Stimulated activated CD4-positive, alpha-beta T cell treated with anti-CD3 and anti-CD28 coated beads, Interleukin-4, amount 100 ng/mL, for 24 hours (primary cell): ENCODE measurements at places on chromosomes 6 and 20.

DNA sequence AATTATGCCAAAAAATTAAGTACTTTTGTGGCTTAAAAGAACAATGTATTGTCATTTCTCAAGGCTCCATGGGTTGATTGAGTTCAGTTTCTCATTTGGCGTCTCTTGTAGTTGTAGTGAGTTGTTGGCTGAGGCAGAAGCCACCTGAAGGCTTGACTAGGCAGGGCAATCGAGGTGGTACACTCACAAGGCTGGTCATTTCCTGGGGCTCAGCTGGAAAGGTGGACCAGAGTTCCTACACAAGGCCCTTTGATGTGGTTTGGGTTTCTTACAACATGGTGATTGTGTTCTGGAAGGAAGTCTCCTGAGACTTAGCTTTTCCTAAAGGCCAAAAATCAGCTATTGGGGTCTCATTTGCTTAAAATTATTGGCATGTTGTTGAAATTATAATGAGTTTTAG is 22.6 kb downstream of the MAS1 start:
- DNase-seq, result no peak

GRCh38 chr6:71733970-71734899 is 152.1 kb upstream of the RIMS1 start:
- no peak for DNase-seq

GRCh38 chr6:167794161-167795157 is 32.3 kb upstream of the AFDN start:
- no peak for DNase-seq

DNA sequence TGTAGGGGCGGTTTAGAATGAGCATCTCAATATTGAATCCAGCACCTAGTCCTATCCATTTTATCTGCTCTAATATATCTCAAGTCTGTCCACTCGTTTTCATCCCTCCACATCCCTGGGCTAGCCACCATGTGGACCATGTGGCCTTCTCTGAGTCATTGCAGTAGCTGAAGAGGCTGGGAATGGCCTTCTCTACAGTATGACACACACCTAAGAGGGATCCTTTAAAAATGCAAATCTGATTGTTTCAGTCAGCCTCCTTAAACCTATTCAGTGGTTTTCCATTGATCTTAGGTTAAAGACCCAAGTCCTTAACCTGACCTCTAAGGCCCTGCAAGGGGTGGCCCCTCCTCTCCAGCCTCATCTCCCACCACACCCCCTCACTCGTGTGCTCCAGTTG is 9.4 kb downstream of the RING1 start:
- DNase-seq, result no peak

- DNase-seq, result no peak
Observed at GRCh38 chr20:57503035-57503658, 21.8 kb downstream of the CTCFL start.

DNA sequence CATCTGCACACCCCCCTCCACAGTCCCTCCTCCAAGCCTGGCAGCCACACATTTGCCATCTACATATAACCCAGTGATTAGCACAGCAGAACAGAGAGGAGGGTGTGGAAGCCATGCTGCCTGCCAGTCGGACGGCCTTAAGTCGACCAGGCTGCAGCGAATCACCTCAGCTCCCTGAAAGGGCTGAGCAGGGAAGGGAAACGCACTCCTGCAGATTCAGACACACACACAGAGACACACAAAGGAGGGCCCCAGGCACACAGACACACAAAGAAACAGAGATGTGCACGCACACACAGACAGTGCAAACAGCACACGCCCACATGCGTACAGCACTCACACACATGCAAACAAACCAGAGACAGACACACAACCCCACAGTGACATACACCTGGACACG is 11.2 kb upstream of the SIRPA start:
- DNase-seq, result no peak

- DNase-seq, result no peak
Observed at GRCh38 chr20:47146686-47147085, 209.8 kb downstream of the ZMYND8 start.

DNA sequence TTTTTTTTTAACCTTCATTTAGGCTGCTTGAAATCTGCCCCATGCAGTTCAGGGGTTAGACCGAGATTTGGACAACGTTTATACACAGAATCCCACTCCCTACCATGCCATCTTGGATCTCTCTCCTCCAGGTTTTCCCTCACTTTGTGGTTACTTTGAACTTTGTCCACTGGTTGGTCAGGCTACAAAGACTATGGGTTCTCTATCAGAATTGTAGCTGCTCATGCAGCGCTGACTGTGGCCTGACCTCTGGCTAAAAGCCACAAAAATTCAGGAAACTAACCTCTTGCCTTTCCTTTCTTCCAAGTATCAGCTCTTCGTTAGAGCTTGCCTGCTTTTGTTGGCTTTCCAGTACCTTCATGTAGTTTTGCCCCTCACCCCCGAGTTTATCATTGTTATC is 44.9 kb upstream of the KCNG1 start:
- no peak for DNase-seq

DNA sequence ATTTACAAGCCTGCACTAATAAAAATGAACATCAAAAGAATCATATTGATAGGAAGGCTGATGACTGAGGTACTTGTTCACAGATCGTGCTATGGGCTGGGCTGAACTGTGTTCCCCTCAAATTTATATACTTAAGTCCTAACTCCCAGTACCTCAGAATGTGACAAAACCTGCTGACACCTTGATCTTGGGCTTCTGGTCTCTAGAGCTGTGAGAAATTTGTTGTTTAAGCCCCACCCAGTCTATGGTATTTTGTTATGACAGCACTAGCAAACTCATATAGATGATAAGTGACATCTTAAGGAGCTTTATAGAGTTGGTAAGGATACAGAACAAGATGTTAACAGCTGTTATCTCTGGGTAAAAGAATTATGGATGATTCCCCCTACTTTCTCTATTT is 13.8 kb downstream of the UBE2V1 start:
- DNase-seq, result no peak

DNA sequence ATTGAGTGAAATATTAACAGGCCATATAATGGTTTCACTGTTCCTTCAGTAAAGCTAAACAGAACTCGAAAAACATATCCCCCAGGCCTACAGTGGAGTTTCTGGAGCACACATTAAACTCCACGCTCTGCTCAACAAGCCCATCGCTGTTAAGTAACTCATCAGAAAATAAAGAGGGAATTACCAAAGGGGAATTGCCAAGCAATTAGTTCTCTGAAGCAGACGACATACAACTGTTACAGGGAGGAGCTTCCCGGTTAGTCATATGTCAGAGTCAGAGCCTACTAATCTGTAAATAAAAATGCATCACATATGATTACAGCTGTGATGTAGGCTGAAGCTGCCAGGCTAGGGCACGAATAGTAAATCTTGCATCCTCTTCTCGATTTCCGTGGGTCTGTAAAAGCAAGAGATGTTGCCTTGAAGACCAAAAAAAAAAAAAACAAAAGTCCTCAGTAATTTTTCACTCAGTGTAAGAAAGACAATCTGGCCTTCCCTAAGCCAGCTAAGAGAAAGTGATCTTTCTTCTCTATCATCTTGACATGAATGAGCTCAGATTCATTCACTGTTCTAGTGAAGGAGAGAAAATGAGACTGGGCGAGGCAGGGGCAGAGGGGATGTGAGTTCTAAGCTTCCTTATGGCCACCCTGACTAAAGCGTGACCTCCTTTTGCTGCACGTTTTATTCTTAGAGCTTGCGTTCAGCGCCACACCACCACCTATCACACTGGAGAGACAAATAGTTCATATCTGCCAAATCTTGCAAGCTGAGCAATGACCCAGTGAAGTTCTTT is 13.8 kb downstream of the ATXN1 start:
- DNase-seq, result no peak

DNA sequence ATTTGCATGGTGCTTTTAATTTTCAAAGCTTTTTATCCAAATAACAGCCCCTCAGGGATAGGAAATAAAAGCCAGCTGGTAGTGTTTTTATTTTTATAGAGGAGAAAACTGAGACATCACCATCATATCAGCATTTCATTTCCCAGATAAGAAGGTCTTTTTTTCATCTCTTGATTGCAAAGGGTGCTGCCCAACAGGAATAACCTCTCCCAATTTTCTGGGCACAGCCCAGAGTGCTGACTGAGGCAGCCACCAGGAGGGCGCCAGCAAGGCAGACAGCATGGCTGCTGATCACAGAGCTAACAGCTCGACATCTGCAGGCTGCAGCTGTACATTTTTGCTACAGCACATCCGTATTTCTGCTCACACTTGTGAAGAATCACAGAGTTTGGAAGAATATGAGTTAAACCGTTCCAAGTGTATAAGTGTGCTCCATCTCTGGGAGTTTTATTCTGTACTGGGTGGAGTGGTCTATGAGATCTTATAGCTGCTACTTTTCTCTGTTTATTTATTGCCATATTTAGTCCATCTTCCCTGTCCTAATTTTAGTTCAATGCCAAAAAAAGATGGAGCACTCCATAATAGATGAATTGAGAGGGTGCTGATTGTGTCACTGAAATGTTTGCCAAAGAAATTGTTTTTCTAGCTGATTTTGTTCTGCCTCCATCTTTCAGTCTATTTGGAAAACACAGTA is 85.5 kb upstream of the C20orf144 start:
- DNase-seq, result no peak

DNA sequence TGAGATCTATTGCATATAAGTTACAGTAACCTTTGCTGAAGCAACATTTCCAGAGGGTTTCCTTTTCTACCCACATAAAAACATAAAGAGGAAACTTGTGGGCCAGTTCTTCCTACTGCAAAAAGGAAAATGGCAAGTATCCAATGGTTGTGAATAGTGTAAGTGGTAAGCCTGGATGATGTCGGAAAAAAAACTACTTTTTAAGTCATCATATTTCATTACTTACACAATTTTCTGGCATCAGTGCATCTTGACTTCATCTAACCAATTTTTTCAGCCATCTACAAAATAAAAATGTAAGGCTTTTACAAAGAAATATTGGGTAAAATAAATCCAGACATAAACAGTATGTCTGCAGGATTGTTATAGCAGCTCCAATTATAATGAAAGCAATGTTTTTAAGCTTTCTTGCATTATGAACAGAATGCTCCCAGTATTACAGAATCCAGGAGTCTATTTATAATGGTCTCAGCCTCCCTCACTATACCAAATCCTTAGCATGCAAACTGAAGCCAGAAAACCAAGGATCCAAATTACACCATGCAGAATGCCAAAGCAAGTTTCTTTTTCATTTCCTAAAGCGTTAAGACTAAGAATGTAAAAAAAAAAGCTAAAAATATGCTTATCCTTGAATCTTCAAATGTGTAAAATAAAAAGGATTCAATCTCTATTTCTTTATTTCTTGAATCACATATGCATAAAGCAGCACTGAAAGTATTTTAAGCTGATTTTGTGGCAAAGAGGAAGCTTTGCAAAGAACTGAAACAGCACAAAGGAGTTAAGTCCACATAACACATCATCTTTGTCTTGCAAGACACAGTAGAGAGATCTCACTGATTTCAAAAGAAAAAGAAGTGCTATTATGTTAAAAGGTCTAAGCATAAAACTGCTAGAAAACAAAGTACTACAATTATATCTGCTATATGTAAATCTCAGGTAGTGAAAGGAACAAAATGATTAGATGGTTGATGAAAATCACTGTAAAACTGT is 126.8 kb upstream of the HMGCLL1 start:
- DNase-seq, result no peak

DNA sequence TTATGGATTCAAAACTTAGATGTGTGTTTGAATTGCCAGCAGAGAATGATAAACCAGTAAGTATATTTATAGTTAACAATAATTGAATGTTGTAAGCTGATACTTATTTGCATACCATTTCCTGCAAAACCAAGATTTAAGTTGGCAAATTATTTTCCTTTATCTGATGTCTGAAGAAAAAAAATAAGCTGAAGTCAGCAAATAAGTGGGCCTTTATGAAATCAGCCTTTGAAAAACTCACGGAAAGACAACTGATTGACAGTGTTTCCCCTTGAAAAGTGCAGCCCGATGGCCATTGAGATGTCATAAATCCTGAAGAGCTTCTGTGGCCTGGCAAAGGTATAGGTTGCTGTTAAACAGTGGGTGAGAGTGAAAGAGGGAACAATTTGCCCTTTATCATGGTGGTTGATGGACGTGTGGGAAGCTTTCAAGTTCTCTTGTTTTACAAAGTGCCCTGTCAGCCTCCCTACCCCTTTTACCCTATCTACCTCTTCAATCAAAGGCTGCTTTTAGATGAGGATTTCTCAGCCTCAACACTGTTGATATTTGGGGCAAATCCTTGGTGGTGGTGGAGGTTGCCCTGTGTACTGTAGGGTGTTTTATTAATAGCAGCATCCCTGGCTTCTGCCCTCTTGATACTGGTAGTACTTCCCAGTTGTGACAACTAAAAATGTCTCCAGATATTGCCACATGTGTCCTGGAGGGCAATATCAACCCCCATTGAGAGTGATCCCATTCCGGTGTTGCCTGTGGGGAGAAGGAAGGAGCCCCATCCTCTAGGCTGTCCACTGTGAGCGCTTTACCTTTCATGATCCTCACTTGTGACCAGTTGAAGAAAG is 50.2 kb downstream of the VAPB start:
- DNase-seq, result no peak

GRCh38 chr20:19642860-19643259 is 115.2 kb upstream of the RIN2 start:
- DNase-seq, result no peak

DNA sequence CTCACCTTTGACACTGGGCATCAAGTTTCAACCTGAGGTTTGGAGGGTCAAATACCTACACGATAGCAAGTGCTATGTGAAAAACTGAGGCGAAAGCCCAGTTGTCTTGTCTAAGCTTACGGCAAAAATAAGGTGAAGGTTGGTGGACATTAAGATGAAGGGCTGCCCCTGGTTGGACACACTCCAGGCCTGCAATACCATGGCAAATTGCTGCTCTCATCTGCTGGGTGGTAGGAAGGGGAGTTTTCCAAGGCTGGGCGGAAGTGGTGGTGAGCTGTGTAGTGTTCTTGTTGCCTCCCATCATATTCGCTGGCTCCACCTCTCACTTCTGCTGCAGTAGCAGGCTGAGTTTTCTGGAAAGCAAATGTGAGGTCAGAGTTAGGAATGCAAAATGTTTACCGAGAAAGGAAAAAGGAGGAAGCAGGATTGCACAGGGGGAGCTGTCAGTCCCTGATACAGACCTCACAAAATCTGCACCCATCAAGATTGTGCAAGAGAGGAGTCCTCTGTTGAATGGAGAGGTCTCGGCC is 33.7 kb downstream of the SCP2D1 start:
- no peak for DNase-seq

DNA sequence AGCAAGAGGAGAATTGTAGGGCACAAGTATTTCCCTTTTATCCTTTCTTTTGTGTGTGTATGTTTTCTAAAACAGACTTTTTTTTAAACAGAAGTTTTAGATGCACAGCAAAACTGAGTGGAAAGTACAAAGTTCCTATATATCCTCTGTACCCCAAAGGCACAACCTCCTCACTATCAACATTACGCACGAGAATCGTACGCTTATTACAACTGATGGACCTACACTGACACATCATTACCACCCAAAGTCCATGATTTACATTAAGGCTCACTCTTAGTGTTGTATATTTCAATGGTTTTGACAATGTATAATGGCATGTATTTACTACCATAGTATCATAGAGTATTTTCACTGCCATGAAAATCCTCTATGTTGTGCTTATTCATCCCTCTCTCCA is 32.6 kb downstream of the MAN1A1 start:
- DNase-seq, result no peak

GRCh38 chr6:154814063-154814462 is 80.8 kb downstream of the SCAF8 start:
- no peak for DNase-seq
